EH (cell line): ENCODE measurements at places on chromosomes 4 and X.

DNA sequence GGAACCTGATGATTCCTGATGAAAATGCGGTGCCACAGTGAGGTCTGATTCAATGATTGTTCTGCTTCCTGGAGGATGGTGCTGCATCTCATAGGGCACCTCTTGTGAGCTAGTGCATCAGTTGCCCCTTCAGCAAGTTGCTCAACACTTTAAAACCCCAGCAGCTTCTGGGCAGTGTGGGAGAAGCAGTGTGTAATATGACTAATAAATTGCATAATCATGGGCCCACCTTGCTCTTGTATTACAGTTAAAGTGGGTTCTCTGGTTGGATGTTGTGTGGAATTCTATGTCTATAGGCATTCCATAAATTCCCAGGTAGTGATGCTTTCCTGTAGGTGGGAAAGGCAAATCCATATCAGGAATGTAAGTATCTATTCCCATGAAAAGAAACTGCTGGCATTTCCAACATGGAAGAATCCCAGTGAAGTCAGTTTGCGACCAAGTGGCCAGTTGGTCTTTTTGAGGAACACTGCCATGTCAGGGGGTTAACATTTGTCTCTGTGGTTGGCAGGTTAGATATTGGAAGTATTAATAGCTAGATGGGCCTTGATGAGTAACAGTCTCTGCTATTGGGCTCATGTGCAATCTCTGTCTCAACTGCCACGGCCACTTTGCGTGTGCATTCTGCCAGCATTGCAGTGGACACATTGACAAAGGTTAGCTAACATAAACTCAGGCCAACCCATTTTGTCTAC, 121.1 kb upstream of the OTUD4 start:
- DNase-seq: peak; percentile 7

DNA sequence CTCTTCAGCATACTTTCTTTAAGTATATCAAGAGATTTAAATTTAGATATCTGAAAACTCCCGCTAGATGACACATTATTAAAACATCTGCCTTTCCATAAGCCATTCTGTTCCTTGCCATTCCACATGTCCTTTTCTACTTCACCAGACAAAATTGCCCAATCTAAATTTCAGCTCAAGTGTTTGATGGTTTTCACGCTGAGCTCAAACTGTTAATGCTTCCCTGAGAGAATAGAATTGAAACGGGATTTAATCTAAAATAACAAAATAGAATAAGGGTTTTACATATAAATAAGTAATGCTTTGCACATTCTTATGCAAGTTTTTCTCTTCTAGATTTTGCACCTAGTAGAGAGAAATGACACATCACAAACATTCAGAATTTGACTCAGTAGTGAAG, 764.5 kb upstream of the TENM3 start:
- peak; percentile 25 for DNase-seq

DNA sequence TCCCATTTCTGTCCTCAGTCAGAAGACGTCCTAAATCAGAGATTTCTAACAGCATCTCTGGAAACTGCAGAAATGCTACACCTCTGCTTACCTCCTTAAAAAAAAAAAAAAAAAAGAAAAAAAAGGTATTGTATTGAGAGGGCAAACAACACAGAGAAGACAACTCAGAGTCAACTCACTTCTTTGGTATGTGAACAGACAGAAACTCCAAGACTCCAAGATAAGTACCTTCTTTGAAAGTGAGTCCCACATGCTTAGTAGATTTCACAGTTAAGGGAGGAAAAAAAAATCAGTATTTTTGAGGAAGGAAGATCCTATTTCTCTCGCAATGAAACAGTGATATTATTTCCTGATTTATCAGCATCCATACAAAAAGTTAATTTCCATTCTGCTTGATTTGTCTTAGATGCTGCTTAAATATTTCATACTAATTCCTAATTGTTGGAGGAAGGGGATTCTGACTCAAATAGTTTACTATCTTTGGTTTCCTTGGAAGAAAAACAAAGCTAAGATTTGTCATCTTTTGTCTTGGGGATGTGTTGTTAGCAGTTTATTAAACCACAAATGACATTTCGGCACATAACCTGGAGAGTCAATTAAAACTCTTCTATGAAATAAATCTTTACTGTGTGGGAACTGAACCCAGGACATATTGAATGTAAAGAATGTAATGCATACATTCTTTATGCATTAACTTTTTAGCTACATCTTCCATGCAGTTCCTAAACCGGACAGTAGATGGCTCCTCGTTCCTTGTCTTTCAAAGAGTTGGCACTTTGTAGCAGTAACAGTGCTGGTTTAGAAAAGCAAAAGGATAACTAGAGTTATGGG, 4.7 kb downstream of the RASGEF1B start:
- DNase-seq: peak; percentile 64

DNA sequence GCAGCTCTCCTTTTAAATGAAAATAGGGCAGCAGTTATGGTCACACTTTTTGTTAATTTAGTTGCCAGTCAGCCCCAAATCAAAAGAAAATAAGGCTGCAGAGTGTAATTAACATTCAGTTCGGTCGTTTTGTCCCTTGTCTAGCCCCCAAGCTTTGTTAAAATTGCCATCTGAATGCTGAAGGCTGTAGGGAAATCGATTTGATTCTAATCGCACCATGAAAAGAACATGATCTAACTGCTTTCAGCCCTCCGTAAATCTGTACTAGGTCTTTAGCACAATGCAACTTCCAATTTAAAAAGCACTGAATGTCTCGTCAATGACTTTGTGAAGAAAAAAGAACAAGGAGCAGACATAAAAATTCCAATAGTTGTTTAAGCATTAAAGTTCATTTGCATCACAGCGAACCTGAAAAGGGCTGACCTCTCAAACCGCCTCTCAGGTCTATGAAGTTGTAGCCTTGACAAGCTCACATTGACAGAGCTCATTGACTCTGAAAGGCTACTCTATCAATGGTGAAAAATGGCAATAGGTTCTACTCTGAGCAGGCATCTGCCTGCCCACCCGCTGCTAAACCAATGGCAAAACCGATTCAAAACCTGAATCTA, 48.9 kb downstream of the CHIC2 start:
- DNase-seq: no peak

GRCh38 chr4:189202869-189203271, 737.8 kb upstream of the FRG1 start:
- peak; percentile 64 for DNase-seq

- DNase-seq: no peak
Measured at GRCh38 chr4:113788888-113789287, 27.4 kb upstream of the CAMK2D start.

- no peak for DNase-seq
Measured at GRCh38 chrX:74370487-74370886, 50.8 kb upstream of the SLC16A2 start.

GRCh38 chrX:134368126-134368525, 91.8 kb upstream of the HPRT1 start:
- no peak for DNase-seq

GRCh38 chrX:65195621-65196020, 219.4 kb upstream of the ZC4H2 start:
- no peak for DNase-seq

DNA sequence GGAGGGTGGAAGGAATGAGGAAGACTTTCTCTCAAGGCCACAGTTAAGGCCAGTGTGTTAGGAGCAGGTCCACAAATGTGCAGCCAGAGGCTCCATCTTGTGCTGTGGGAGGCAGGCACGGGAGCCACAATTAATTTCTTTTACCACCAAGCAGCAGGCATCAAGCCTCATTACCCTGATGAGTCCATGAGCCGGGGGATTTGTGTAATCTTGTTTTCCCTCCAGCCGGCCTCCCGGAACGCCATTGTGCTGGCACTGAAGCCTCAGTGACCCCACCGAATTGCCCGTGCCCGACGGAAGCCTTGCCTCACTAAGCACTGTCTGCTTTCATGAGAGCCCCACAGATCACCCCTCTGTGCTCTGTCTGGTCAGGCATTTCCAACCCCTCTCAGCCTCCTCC, 154.7 kb upstream of the STX18 start:
- DNase-seq: no peak

- no peak for DNase-seq
Measured at GRCh38 chr4:119971431-119972084, 95.1 kb downstream of the MAD2L1 start.

DNA sequence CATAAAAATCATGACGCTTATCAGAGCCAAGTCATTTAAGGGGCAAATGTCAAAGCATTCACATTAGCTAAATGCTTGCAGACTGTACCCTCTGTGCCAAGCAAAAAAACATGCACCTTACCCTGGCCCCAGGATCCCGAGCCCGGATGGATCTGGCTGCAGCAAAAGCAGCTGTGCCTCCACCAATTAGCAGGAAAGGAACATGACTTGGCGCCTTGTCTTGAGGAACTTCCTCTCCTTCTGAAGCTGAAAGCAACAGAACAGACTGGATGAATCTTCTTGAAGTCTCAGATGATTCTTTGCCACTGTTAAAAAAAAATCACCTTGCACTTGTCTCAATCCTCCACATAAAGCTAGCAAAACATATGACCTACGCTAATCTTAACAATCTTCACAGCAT, 18.0 kb downstream of the AIFM1 start:
- no peak for DNase-seq

- peak; percentile 62 for DNase-seq
Measured at GRCh38 chr4:119550857-119551532, 77.6 kb downstream of the PDE5A start.

- DNase-seq: no peak
Measured at GRCh38 chr4:336893-337142, 796 bp upstream of the ZNF141 start.

- no peak for DNase-seq
Measured at GRCh38 chrX:95911062-95911461, 773.6 kb upstream of the DIAPH2 start.

DNA sequence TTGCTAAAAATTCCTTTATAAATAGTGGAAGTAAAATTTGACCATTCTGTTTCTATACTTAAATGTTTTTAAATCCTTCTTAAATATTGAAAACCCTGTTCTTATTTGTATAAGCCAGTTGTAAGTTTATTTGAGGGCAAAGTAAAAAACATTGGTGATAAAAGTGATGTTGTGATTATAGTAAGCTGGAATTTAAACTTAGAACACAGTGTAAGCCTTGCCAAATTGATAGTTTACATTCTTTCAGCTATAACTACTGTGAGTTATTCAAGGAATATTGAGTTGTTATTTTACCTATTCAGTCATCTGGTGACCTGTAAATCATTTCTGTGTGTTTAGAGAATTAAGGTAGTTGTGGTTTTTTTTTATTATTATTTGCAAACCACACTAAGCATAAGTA, 9.6 kb downstream of the YY2 start:
- peak; percentile 32 for DNase-seq

- DNase-seq: no peak
Measured at GRCh38 chrX:69357317-69357716, 146.8 kb upstream of the NALF2 start.

GRCh38 chrX:45667666-45668065, 467.0 kb upstream of the DIPK2B start:
- DNase-seq: peak; percentile 49

- no peak for DNase-seq
Measured at GRCh38 chr4:2406406-2406805, 12.0 kb downstream of the ZFYVE28 start.

DNA sequence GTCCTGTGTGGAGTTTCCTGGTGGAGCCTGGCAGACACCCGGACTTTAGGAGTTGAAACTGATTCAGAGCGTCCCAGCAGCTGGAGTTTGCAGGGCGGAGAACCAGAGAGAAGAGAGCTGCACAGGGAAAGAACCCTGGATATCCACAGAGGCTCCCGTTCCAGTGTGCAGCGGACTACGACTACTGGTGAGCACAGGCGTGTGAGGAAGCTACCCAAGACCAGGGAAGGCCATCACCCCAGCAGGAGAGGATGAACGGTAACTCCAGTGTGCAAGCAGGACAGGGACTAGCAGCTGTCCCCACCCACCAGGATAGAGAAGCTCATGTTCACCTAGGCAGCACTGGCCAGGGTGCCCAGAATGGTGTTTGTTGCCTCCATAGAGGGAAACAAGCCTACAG, 2.3 kb downstream of the LAGE3 start:
- DNase-seq: no peak

GRCh38 chrX:151729056-151729725, 5.4 kb upstream of the CNGA2 start:
- no peak for DNase-seq

- DNase-seq: peak; percentile 25
Measured at GRCh38 chr4:69060651-69061308, 35.5 kb upstream of the UGT2B7 start.

DNA sequence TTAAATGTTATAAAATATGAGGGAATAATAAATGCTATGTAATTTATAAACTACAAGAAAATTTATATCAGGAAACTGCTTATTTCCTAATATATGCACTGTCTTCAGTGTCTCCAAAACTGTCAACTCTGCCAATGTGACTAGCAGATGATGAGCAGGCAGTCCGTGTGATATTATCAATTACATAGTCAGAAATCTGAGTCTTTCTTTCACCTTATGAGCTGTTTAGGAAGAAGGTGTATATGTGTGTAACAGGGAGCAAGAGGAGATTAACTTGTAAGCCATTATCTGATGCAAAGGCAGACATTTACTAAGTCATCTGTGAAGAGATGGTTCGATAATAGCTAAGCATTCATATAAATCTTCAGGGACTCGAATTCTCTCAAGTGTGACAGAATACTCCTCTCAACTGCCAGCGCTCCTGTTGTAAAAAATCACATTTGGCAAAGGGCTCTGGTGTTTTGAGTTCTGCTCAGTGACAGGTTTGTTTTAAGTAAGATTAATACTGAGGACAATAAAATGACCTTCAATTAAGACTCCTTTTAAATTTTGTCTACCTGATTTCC, 79.7 kb downstream of the SNCA start:
- no peak for DNase-seq

- no peak for DNase-seq
Measured at GRCh38 chr4:161817914-161818313, 345.9 kb downstream of the FSTL5 start.

GRCh38 chr4:53432528-53433424, 55.3 kb downstream of the FIP1L1 start:
- DNase-seq: no peak
